ENCODE measurements at places on chromosomes 1 and 21.

DNA sequence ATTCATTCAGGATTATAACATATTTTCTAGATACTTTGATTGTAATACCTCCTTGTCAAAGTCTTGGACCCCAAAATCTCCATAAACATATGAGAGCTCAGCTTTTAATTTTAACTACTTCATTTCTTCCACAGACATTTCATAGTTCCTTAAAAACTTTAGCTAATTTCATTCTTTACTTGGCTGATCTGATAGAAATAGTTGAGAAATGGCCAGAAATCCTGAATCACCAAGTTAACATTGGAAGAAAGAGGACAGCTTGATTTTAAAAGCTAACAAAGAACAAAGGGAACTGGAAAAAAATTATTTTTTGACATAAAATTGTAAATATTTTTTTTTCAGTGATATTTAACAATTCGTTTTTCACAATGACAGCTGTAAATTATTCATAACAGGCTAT is 216.5 kb downstream of the NTNG1 start:
- no peak for DNase-seq

DNA sequence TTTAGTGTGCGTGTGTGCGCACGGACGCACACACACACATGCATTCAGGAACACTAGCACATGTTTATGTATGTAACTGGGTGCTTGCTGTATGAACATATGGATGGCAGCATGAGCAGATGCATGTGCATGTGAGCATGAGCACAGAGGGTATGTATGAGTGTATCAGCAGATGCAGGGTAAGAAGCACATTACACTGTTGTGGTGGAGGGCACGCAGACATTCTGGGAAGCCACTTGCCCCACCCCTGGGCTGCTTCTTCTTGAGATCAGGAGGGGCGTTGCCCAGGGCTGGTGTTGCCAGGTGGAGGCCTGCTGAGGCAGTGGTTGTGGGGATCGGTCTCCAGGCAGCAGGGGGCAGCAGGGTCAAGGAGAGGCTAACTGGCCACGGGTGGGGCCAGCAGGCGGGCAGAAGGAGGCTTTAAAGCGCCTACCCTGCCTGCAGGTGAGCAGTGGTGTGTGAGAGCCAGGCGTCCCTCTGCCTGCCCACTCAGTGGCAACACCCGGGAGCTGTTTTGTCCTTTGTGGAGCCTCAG is 3.9 kb upstream of the P3R3URF start:
- DNase-seq: peak; percentile 78

DNA sequence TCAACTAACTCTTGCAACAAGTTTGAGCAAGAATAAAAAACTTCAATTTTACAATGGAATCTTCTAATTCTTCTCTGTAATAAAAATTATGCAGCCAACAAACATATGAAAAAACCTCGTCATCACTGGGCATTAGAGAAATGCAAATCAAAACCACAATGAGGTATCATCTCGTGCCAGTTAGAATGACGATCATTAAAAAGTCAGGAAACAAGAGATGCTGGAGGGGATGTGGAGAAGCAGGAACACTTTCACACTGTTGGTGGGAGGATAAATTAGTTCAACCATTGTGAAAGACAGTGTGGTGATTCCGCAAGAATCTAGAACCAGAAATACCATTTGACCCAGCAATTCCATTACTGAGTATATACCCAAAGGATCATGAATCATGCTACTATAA is 327.5 kb upstream of the LYPLAL1 start:
- no peak for DNase-seq

GRCh38 chr21:31308584-31308983 is 35.5 kb downstream of the TIAM1 start:
- no peak for DNase-seq

GRCh38 chr1:193537266-193538002 is 351.0 kb upstream of the B3GALT2 start:
- no peak for DNase-seq

DNA sequence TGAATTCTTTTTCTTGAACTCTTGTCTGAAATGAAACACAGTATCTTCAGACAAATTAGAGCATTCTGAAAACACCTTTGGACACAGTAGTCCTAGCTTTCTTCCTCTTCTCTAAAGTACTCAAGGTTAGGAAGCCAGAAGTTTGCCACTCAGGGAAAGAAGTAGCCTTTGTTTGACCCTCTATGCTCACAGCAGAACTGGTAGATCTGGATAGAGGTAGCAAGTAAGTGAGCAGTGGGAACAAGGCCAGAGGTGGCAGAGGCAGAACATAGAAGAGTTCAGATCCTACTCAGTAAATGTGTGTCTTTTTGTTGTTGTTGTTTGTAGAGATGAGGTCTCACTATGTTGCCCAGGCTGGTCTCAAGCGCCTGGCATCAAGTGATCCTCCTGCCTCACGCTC is 7.4 kb upstream of the PIGR start:
- no peak for DNase-seq

DNA sequence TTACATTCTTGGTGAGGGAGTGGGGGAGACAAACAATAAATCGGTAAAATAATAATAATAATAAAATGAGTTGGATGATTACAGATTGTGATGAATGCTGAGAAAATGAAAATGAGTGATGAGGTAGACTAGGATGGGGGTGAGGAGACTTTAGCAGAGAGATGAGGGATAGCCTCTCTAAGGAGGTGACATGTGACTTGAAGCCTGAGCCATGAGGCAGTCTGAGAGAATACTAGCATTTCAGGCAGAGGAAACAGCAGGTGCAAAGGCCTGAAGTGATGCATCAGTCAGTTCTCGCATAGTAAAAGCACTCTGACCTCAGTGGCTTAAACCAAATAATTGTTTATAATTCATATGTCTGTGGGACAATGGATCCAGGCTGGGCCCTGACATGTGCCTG is 181.2 kb downstream of the AGBL4 start:
- DNase-seq: no peak
